Erythroblast (primary cell): ENCODE measurements at places on chromosomes 7 and 10.

DNA sequence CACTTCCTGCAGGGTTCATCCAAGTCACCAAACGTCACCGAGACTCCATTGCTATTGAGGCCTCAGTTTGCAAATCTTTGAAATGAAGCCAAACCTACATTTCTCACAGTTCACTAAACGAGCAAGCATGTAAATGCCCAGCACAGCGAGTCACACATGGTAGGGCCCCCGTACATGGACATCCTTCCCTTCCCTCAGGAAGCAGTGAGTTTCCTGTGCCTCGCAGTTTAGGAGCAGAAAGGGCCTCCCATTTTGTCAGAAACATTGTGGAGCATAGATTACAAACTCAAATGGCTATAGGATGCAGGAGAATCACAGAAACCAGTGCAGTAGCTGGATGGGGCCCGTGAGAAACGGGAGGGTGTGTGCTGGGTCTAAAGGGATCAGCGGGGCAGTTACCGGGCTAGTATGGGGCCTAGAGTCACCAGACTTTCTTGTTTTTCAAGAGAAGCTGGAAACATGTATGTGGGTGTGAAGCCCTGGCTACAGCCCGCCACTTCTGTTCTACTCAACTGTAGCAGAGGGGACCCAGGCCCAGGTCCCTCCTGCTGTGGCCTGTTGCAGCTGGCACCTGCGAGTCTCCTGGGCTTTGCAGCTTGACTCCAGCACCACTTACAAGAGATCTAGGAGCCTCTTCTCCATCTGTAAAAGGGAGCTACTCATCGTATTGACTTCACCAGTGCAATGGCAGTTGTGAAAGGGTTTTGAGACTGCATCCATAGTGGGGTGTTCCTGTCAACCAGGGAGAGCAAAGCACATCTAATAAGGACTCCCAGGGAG lies 14.2 kb upstream of the SLC18A3 start:
- no peak for DNase-seq

- no peak for DNase-seq
Measured at GRCh38 chr7:116241291-116241690, 31.0 kb downstream of the TES start.

DNA sequence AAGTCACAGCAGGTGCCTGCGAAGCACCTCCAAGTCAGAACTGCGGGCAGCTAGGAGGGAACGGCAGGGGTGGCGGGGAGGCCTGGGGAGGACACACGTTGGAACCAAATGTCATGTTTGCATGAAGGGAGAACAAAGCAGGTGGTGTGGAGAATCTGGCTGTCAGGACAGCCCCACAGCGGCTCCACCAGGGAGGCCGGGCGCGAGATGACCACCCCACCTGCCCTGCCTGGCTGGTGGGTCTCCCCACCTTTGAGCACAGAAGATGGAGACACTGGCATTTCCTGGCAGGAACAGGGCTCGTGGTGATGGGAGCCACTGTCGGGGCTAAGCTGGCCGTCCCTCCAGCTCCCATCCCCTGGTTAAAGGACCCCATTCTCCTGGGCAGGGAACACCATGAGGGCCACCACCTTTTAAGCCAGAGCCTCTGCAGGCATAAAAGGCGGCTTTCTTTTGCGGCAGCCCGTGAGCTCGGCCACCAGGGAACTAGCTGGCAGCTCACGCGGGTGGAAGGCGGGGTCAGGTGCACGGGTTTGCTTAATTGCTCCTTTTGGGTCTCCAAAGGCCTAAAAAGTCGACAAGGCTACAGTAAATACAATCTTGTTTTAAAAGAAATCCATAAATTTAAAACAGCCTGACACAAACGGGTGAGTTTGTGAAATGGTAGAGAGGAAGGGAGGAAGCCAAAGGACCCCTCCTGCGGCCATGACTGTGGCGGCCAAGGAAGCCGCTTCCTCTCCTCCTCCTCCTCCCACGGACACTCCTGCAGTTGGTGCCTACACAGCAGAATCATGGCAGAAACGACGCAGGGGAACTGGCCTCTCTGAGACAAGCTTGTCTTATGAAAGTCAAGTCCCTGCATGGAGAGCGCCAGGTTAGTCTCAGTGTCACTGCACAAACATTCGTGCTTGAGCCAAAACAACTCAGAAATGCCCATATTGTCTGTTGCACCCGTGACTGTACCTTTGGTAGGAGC lies 213.8 kb downstream of the DNAJB6 start:
- DNase-seq, result no peak

- no peak for DNase-seq
Measured at GRCh38 chr10:60917331-60918280, 26.4 kb downstream of the RHOBTB1 start.

- no peak for DNase-seq
Measured at GRCh38 chr10:66564287-66564686, 361.5 kb upstream of the LRRTM3 start.

GRCh38 chr10:93096901-93097300 lies 23.2 kb downstream of the CYP26A1 start:
- no peak for DNase-seq

GRCh38 chr10:98314532-98315284 lies 46.7 kb upstream of the LOXL4 start:
- DNase-seq, result no peak

GRCh38 chr7:105721571-105722104 lies 140.3 kb upstream of the EFCAB10 start:
- no peak for DNase-seq
